ENCODE measurements at places on chromosomes 1 and 21. TPM values are rescaled to one million over a fixed set of nuclear protein-coding genes. Genes with fewer than 3 reads are reported as not detected.

The SAMD11 gene
- total RNA-seq: 6.4 TPM

The SPATA1 gene
- 0.37 TPM for total RNA-seq

The CD84 gene
- total RNA-seq: not detected

The HCN3 gene
- 0.89 TPM for total RNA-seq

The AMPD1 gene
- total RNA-seq: not detected

The LCE2C gene
- not detected for total RNA-seq

The ERVH48-1 gene
- under 0.01 TPM for total RNA-seq

The RHBG gene
- total RNA-seq: not detected

The SLC1A7 gene
- total RNA-seq: 0.12 TPM

The FLG gene
- not detected for total RNA-seq

The HMGCS2 gene
- not detected for total RNA-seq

The KCNE2 gene
- not detected for total RNA-seq

The MYOG gene
- not detected for total RNA-seq

The KCNT2 gene
- total RNA-seq: 1.8 TPM

The SLFNL1 gene
- 0.87 TPM for total RNA-seq

The INAVA gene
- not detected for total RNA-seq

The MEF2D gene
- 6.9 TPM for total RNA-seq

The RRAGC gene
- total RNA-seq: 40.4 TPM

The PGLYRP3 gene
- total RNA-seq: not detected

The OR10J4 gene
- total RNA-seq: not detected

The SIM2 gene
- total RNA-seq: under 0.01 TPM

The C1orf87 gene
- not detected for total RNA-seq

The EIF2D gene
- total RNA-seq: 51.2 TPM

The C1orf94 gene
- 0.12 TPM for total RNA-seq

The YY1AP1 gene
- total RNA-seq: 39.4 TPM

The MXRA8 gene
- total RNA-seq: 203 TPM

The COL9A2 gene
- total RNA-seq: 1.00 TPM

The ATP1A4 gene
- not detected for total RNA-seq

The ICOSLG gene
- 0.11 TPM for total RNA-seq

The SYT2 gene
- under 0.01 TPM for total RNA-seq

The PADI1 gene
- total RNA-seq: under 0.01 TPM

The STMN1 gene
- 72.4 TPM for total RNA-seq
